ENCODE measurements at places on chromosomes 13 and 19. TPM values are rescaled to one million over a fixed set of nuclear protein-coding genes. Genes with fewer than 3 reads are reported as not detected.

DNA sequence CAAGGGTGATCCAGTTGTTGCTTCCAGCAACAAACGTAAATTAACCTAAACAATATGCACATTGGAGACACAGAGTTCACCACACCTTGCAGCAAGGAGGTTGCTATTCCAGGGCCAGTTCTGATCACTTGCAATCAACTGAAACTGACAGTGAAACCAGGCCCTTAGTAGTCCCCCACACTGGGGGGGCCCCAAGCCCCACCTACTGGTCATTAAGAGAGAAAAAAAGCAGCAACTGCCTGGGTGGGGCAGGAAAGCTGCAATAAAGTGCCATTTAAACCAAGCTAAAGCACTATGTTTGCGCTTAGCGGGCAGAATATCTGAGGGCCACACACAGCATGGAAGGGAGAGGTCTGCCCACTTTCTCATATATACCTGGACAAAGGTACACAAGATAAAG lies 51.5 kb downstream of the ATP7B start:
- no peak for DNase-seq

GRCh38 chr13:72552731-72553130 lies 174.7 kb downstream of the MZT1 start:
- DNase-seq = no peak

DNA sequence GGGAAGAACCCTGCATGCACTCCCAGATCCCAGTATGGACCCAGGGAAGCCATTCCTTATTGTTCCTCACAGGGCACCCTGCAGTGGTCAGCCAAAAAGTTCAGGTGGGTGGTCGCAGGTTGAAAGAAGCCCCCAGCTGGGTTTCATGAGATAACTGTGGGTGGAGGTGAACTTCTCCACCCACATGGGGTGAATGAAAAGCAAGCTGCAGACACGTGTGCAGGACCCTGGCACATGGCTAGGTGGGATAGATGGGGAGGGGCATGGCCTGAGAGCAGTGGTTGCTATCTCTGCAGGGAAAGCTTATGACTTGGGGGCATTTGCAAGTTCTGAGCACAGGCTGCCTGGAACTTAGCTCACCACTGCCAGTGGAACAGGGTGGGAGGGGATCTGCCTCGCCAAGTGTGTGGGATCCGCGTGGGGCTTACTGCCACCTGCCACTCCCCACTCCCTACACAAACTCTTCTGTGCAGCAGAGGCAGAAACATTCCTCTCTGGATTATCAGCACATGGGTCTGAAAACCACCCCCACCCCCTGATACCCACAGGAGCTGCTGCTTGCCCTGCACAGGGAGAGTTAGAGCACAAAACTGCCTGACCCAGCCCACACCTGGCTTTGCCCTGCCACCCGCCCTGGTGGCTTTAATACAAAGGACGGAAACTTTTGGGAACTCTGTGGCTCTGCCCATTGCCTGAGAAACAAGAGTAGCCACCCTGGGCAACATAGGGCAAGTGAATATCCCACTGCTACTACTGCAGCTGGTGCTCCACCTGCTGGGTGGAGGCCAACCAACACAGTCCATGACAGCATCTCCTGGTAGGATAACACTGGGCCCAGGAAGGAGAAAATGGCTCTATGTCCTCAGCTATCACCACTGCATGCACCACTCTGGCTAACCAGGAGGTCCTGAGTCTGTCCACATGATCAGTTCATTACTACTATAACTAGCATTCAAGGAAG lies 24.4 kb downstream of the PLA2G4C start:
- no peak for DNase-seq

DNA sequence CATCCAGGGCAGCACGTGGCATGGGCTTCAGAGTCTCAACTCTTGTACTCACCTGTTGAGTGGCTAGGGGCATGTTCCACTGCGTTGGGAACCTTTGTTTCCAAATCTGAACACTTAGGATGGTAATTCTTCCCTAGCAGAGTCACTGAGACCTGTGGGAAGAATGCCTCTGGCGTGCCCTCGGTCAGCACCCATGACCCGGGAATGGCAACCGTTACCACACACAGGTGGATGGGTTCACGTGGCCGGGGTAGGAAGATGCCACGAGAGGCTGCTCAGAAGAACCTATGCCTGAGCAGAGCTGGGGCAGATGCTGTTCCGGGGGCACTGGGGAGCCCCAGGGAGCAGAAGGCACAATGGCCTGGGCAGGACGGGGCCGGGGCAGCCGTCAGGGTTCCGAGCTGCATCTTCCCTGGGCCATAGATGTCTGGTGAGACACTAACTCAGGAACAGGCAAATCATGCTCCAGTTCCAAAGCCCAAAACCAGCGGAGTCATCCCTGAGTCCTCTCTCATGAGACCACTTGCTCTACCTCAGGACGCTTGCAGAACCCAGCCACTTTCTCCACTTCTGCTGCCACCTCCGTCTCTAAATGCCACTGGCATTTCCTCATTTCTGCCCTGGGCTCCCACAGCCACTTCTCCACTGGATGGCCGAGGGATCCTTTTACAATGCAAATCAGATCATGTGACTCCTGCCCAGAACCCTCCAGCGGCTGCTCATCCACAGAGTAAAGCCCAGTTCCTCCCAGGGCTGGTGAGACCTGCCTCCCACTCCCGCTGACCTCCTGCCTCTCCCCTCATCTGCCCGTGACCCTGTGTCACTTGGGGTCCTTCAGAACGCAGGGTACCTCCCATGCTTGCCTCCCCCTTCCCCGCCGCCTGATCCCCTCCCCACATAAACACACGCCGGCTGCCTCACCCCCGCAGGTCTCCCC lies 36.7 kb downstream of the FAM124A start:
- DNase-seq = no peak

GRCh38 chr19:46970815-46971214 lies 48.8 kb upstream of the NPAS1 start:
- DNase-seq = no peak

- no peak for DNase-seq
Measured at GRCh38 chr13:57672168-57672567, 40.6 kb downstream of the PCDH17 start.

DNA sequence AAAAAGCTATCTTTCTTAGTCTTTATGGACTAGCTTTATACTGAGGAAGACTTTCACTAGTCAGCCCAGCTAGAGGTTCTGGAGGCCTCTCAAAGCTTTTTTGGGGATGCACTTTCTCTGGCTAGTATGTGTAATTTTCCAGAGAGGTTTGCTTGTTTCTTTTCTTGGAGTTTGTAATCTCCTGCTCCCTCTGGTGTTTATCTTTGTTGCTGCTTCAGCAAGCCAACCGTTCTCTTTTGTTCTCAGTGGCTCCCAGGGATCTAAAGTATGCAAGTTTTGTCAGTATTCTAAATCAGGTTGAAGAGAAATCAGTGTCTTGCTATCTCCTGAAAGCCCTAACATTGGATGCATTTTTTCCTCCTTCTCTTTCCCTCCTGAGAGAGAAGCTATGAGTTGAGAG lies 121.1 kb upstream of the MYO16 start:
- no peak for DNase-seq

EFNB2 gene
- 0.31 TPM for total RNA-seq

FBXL12 gene
- total RNA-seq = 41.9 TPM

KASH5 gene
- total RNA-seq = 0.62 TPM

ABCC4 gene
- 11.7 TPM for total RNA-seq

All from activated B cell treated with CpG ODN at 0.5 μM for 24 hours (primary cell).